Left lung (tissue), 14 donors: ENCODE measurements at places on chromosomes 2 and 18. TPM values are rescaled to one million over a fixed set of nuclear protein-coding genes. Genes with fewer than 3 reads are reported as not detected.

Gene CD8B2
- 0.10 TPM for total RNA-seq

Gene C2orf80
- total RNA-seq, result not detected

- H3K4me1 ChIP-seq, result peaks cover 10% of the 10 kb centered on the region
- no peak for DNase-seq
Measured at GRCh38 chr18:23377669-23378301, 75.3 kb upstream of the RIOK3 start.

- H3K27ac ChIP-seq, result no peak overlapping the region
- H3K4me3 ChIP-seq, result no peak overlapping the region
- no peak for DNase-seq
- H3K27me3 ChIP-seq, result no peaks in the 10 kb centered on the region
- no peaks in the 10 kb centered on the region for H3K36me3 ChIP-seq
- peaks cover 8% of the 10 kb centered on the region for H3K4me1 ChIP-seq
Measured at GRCh38 chr2:68432696-68433658, 34.1 kb downstream of the FBXO48 start.

DNA sequence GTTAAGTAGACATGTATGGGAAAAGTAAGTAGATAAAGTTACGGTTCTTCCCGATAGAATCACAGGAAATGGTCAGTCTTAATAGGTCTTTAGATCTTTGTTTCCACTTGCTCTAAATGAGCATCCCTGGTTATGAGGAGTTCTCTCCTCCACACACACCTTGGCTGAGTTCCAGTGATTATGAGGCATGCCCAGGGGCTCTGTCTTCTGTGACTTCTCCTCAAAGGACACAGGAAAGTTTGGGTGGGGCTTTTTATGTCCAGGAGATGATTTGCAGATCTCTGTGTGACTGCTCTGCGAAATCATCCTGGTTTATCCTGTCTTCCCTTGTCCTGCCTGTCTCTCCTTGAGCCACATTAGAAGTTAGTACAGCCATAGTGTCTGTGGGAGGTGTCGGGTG is 83.9 kb upstream of the EML6 start:
- H3K4me3 ChIP-seq, result no peak overlapping the region
- no peaks in the 10 kb centered on the region for H3K27me3 ChIP-seq
- H3K27ac ChIP-seq, result peak overlapping the region; percentile 29
- no peak for DNase-seq
- no peaks in the 10 kb centered on the region for H3K36me3 ChIP-seq

- H3K36me3 ChIP-seq, result no peaks in the 10 kb centered on the region
- no peaks in the 10 kb centered on the region for H3K4me1 ChIP-seq
- H3K27ac ChIP-seq, result no peak overlapping the region
- DNase-seq, result no peak
- H3K4me3 ChIP-seq, result no peak overlapping the region
Measured at GRCh38 chr2:26582890-26583289, 58.3 kb downstream of the CIB4 start.

- no peaks in the 10 kb centered on the region for H3K4me1 ChIP-seq
- H3K27ac ChIP-seq, result no peak overlapping the region
- H3K36me3 ChIP-seq, result no peaks in the 10 kb centered on the region
Measured at GRCh38 chr2:551621-552020, 125.6 kb downstream of the TMEM18 start.

DNA sequence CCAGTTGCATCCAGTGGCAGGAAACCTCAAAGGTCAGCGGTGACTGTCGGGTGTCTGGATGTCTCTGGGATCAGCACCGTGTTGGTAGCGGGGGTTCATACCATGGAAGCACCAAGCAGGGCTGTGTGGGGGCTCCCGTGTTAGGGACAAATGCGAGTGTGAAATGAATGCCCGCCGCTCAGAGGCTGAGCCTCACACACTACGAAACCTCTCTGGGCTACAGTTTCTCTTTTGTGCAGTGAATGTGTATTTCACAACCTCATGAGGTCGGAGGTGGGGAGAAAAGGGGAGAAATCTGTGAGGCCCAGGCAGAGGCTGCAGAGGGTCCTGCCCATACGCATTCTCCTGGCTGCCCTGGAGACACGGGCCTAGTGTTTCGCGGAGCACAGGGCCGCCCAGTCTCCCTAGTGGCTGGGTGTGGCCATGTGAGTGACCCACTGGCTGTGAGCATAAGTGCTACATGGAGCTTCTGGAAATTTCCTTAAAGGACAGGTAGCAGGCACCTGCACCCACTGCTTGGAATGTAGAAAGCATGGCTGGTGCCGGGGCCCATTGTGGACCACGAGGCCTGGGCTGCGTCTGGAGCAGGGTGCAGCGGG is 138.0 kb upstream of the GLI2 start:
- H3K4me3 ChIP-seq, result no peak overlapping the region
- no peak for DNase-seq
- H3K36me3 ChIP-seq, result no peaks in the 10 kb centered on the region
- no peak overlapping the region for H3K27ac ChIP-seq
- H3K4me1 ChIP-seq, result no peaks in the 10 kb centered on the region

DNA sequence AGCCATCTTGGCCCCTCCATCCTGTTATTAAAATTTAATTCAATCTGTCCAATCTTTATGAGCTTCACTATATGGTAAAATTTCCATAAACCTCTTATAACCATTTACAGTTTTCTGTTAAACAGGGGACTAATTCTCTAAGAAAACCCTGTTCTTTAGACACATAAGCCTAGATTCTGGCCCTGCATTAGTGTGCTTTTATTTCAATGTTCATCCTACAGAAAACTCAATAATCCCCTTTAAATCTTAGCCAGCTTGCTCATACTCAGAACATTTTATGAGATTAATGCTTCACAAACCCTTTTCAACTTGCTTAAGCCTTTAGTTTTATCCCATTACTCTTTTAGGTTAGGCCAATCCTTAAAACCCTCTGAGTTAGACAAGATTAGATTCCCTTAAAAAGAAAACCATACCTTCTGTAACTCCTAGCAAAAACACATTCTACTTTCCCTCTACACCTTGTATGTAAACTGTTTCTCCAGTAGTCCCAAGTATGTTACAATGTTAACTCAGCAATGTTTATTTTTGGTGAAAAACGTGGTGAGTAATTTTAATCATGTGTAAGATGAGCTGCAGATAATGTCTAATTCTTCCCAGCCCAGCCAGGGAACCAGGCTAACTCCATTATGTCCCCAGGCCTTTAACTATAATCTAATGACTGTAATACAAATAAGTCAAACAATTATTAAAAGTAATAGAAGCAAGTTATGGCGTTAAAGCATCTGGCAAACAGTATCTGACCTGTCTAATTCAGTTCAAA is 1953.4 kb upstream of the LRRTM1 start:
- no peak overlapping the region for H3K27ac ChIP-seq
- no peaks in the 10 kb centered on the region for H3K27me3 ChIP-seq
- H3K4me1 ChIP-seq, result no peaks in the 10 kb centered on the region
- H3K4me3 ChIP-seq, result no peak overlapping the region

DNA sequence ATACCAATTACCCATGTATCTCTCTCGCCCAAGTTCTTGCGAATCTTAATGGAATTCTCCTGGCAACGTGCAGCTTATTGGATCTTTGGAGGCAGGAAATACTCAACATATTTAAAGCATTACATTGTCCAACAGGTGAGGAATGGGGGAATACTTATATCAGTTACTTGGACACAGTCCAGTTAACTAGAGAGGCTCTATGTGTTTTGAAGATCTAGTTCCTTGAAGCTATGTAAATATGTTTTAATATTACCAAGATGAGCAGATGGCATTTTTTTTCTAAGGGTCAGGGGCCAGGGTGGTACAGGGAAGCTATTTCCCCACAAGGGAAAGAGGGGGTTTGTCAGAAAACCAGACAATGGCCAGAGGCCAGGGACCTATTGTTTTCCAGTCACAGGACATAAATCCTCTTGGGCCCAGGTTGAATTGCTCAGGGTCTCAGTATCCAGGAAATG is 26.8 kb upstream of the MC5R start:
- no peak overlapping the region for H3K4me3 ChIP-seq
- no peaks in the 10 kb centered on the region for H3K36me3 ChIP-seq
- no peak for DNase-seq
- no peak overlapping the region for H3K27ac ChIP-seq
- H3K27me3 ChIP-seq, result peaks cover 57% of the 10 kb centered on the region

DNA sequence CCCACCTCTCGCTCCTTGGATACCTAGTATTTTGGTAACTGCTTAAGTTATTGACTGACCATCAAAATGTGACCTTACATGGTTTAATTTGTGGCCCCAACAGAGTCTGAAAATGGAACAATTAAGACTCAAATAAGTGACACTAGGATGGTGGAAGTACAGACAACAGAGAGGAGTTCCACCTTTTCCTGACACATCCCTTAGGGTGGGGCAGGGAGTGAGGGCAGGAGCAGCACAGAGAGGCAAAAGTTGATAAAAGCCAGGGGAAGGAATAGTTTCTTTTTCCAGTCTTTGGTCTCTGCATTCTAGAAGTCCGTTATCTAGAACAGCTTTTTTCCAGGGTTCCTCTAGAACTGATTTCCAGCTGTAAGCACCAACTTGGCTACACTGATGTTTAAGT is 32.2 kb downstream of the FTCDNL1 start:
- H3K27ac ChIP-seq, result no peak overlapping the region
- H3K36me3 ChIP-seq, result no peaks in the 10 kb centered on the region
- H3K27me3 ChIP-seq, result no peaks in the 10 kb centered on the region
- H3K4me3 ChIP-seq, result no peak overlapping the region

Gene GPBAR1
- total RNA-seq, result 4.3 TPM

Gene PRKAG3
- total RNA-seq, result not detected

Gene FEV
- not detected for total RNA-seq

Gene KATNAL2
- 2.4 TPM for total RNA-seq

GRCh38 chr2:33321236-33321771 is 155.1 kb upstream of the RASGRP3 start:
- no peak overlapping the region for H3K4me3 ChIP-seq
- H3K36me3 ChIP-seq, result no peaks in the 10 kb centered on the region
- no peak overlapping the region for H3K27ac ChIP-seq
- no peaks in the 10 kb centered on the region for H3K27me3 ChIP-seq
- no peak for DNase-seq

- H3K27me3 ChIP-seq, result peaks cover 96% of the 10 kb centered on the region
- no peaks in the 10 kb centered on the region for H3K36me3 ChIP-seq
- H3K4me3 ChIP-seq, result no peak overlapping the region
- no peak overlapping the region for H3K27ac ChIP-seq
Measured at GRCh38 chr2:218991674-218992168, 1.5 kb downstream of the CRYBA2 start.

DNA sequence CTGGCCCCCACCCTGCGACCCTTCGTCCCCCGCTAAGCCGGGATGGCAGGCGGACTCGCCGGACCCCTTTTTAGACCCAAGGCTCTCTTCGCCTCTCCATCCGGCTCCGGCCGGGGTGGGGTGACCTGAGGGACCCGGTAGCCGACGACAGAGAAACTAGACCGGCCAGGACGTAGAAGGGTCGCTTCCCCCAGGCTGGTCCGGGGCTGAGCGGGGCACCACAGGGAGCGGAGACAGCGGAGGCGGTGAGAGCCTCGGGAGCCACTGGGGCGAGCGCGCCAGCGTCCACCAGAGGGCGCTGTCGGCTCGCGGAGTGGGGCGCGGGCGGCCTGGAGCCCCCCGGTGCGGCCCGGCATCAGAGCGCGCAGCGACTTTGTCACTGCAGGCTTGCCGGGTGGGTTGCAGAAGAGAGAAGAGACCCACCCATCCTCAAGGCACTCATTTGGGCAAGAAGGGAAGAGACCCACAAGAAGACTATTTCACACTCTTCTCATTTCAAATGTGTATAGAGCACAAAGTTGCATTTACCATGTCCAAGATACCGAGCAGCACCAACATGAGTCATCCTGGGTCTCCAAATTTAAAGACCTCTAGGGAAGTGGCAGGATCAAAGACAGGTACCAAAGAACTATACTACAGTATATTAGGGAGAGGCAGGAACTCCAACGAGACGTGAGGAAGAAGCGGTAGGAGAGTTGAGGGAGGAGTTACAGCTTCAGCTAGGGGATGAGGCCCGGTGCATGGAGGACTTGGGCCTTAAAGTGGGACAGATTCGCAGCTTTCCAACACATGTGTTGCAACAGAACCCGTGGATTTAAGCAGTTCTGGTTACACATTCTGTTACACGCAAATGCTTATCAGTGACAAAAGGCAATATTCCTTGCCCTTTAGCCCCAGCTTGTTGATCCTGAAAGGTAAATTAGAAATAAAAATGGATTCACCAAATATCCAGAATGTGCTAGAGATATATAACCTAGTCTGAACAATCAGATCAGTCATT is 7.6 kb upstream of the PRKCE start:
- peak; percentile 84 for DNase-seq
- peak overlapping the region; percentile 43 for H3K27ac ChIP-seq
- H3K36me3 ChIP-seq, result no peaks in the 10 kb centered on the region
- peaks cover 14% of the 10 kb centered on the region for H3K27me3 ChIP-seq
- H3K4me3 ChIP-seq, result peak overlapping the region; percentile 47

Gene UGT1A8
- not detected for total RNA-seq

Gene TDRD15
- total RNA-seq, result not detected

DNA sequence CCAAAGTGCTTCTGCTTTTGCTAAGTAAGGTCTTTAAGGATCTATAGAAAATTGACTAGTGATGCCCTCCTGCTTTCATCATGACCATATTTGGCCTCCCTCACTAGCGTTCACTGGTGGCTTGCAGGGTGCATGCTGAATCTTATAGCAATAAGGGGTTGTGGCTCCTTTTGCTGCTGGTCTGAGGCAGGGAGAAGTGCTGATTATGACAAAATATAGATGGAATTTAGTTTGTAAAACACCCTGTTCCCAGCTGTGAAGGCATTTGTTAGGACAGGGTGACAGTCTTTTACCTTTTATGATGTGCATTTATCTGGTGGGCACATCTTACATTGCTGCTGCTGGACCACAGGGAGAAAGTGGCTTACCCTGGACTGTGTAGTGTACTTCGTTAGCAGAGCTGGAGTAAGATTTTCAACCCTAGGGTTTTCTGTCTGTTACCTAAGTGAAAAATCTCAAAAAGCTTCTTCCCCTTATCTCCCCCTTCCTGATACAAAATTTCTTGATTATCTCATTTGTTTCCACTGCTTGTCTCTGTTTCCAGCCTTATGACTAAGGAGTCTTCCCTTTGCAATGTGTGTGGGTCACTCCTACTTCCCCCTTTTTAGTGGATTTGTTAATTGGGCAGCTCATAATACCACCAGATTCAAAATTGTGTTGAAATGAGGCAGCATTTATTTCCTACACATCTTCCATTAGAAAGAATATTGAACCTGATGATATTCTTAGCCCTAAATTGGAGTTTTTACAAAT is 21.2 kb upstream of the RPL37A start:
- no peaks in the 10 kb centered on the region for H3K36me3 ChIP-seq
- H3K4me3 ChIP-seq, result no peak overlapping the region
- H3K27ac ChIP-seq, result no peak overlapping the region
- no peaks in the 10 kb centered on the region for H3K4me1 ChIP-seq

Gene DAPL1
- not detected for total RNA-seq

DNA sequence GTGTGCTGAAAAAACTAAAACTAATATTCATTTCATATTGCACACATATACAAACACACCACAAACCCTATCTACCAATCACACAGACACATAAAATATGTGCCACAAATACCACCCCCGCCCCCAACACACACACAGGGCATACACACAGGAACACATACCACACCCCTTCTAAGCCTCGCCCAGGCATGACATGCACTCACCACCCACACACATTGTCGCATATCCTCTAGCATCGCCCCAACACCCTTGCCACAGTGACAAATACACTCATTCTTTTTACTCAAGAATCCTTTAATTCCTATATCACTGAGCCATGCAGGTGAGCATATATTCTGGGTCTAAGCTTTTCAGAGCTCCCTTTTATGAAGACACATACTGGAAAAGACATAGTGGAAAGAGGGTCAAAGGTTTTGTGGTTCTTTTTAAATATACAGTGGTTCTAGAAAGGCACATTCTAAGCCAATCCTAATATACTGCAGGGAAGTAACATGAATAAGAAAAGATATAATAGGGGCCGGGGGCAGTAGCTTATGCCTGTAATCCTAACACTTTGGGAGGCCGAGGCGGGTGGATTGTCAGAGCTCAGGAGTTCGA is 24.5 kb upstream of the LCLAT1 start:
- no peaks in the 10 kb centered on the region for H3K36me3 ChIP-seq
- H3K4me1 ChIP-seq, result peaks cover 4% of the 10 kb centered on the region
- H3K4me3 ChIP-seq, result no peak overlapping the region
- peak overlapping the region; percentile 75 for H3K27ac ChIP-seq
